ENCODE measurements at places on chromosomes 11 and 22.

- peak; percentile 36 for DNase-seq
These were observed 10.1 kb upstream of the NEAT1 start for GRCh38 chr11:65412271-65413076.

- DNase-seq: peak; percentile 87
These were observed 155.1 kb upstream of the CADM1 start for GRCh38 chr11:115659061-115659963.

- DNase-seq: peak; percentile 52
These were observed 539.1 kb downstream of the FAM181B start for GRCh38 chr11:82194521-82194920.

DNA sequence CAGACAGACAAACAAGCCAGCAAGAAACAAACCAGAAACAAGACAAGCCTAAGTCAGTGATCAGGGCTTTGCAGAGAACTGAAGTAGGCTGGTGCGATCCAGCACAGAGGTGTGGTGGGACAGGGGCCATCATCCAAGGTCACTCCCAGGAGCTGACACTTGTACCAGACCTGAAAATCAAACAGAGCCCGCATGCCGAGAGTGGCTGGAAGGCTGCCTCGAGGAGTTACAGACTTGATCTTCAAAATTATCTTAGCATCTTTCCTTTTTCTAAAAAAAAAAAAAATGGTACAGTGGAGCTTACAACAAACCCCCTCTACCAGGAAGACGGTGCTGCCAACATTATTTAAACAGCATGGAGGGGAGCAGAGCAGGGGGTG lies 8.8 kb upstream of the SCUBE1 start:
- DNase-seq: no peak

GRCh38 chr22:41327124-41327523 lies 25.8 kb downstream of the ZC3H7B start:
- no peak for DNase-seq

GRCh38 chr11:78790784-78791183 lies 216.1 kb upstream of the NARS2 start:
- no peak for DNase-seq

- DNase-seq: peak; percentile 82
These were observed 104.0 kb downstream of the PDE2A start for GRCh38 chr11:72569966-72570892.

- DNase-seq: peak; percentile 62
These were observed 32.7 kb upstream of the CCDC34 start for GRCh38 chr11:27395556-27396258.

GRCh38 chr11:79273781-79274180 lies 167.0 kb downstream of the TENM4 start:
- no peak for DNase-seq

DNA sequence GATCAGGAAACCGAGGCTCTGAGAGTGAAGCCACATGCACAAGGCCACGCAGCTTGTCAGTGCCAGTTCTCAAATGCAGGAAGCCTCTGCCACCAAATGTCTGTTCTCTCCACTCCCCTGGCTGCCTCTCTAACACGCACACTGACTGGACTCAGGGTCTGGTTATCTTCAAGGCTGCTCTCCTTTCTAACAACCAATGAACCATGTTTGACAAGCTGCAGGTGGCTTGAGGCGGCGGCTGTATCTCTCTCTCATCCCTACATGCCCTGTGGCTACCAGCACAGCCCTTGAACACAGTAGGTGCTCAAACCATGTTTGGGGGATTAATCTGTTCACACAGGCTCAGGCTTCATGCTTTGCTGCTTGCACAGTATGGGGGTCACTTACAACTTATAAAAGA lies 23.7 kb downstream of the MFNG start:
- DNase-seq: no peak

GRCh38 chr11:43787824-43788223 lies 92.8 kb upstream of the ALKBH3 start:
- no peak for DNase-seq

DNA sequence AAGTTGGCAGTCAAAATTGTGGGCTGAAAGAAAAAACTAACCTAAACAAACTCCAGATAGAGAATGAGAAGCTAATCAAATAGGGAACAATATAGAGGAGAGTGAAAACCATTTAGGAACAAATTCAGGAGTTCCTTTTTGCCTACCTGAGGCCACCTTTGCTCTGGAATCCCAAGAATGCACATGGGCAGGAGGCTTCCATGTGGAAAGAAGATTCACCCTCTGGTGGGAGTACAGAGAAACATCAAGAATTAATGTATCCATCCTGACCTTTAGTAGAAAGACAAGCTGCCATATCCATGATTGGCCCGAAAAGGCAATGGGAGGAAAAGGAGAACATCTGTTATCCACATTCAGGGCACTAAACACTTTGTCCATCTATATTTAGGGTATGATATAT lies 35.0 kb upstream of the MRGPRX1 start:
- no peak for DNase-seq

GRCh38 chr11:21262992-21263391 lies 593.6 kb downstream of the NELL1 start:
- no peak for DNase-seq

- no peak for DNase-seq
These were observed 26.2 kb upstream of the LIN7C start for GRCh38 chr11:27532652-27533325.

DNA sequence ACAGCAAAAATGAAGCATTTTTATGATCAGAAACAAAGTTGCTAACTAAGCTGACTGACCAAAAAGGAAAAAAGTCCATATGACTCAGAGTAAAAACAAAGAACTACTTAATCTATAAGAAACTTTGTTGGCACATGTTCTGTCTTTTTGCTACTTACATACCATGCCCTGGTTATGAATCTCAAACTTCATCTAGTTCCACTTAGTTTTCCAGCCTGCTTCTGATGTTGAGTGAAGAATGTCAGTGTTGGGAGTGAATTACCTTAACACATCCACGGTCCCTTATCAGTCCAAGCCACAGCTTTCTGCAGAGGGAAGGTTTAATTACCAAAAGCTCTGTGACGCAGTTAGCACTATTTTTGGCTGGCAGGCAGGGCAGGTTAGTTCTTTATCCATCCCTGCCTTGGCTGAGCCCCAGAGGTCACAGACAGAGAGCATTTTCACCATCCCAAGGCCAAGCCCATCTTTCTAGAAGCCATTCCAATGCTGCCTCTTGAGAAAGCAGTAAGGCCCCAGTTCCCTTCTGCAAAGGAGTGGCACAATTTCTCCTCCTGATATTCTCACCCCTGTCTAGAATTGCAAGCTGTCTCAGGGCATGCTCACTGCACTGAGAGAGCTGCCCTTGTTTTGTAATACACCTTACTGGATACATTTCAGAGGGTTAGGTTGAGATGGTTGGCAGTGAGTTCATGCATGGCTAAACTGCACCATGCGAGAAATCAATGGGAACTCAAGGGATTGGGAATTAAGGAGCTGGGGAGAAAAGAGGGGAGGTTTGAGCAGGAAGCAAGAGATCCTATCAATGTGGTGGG lies 67.1 kb downstream of the SLC1A2 start:
- peak; percentile 41 for DNase-seq

GRCh38 chr11:118295199-118295598 lies 9.3 kb upstream of the CD3E start:
- DNase-seq: peak; percentile 38

DNA sequence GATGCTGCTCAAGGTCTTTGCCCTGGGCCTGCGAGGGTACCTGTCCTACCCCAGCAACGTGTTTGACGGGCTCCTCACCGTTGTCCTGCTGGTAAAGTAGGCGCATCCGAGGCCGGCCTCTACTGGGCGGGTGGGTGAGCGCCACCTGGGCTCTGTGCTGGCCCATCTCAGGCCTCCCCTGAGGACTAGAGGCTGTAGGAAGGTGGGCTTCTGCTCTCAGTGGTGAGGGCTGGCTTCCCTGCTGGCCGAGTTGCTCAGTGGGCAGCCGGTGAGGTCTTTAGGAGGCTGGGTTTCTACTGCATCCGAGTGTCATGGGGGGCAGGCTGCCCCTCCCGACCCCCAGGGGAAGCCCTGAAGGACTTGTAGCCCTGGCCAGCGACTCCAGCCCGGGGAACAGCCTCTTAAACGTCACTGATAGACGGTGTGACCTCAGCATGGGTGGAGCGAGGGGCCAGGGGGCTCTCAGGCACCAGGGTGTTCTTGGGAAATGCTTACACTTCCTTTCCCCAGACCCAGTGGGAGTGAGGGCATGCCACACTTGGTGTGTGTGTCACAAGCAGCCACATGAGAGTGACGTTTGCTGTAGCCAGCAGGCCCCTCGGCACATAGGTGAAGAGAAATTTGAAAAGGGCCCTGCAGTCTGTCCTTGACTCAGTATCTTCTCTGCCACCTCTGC lies 30.3 kb downstream of the TPCN2 start:
- no peak for DNase-seq

- no peak for DNase-seq
These were observed 69.4 kb downstream of the MCHR1 start for GRCh38 chr22:40748388-40749355.

- peak; percentile 86 for DNase-seq
These were observed 17.3 kb upstream of the SLC29A2 start for GRCh38 chr11:66388780-66389386.

DNA sequence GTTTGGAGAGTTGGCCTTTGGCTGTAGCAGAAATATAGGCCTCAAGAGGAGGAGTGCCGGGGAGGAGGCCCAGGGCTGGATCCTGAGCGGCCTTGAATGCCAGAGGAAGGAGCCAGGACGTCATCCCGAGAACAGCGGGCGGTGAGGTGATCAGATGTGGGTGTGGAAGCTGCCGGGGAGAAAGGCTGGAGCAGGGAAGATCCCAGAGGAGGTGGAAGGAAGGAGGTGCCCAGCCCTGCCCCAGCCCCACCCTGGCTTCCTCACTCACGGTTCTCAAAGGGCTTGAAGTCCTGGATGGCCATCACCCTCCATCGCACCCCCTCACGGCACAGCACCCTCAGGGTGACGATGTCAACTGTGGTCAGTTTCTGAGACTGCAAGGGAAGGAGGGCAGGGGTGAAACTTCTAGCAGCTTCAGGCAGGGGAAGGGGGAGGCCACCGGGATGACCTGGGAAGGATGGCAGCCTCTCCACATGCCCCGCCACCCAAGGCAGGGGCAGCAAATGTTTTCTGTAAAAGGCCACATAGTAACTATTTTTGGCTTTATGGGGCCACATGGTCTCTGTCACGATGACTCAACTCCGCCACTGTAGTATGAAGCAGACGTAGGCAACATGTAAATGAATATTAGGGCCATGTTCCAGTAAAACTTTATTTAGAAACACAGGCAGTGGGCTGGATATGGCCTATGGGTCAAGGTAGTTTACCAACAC lies 10.7 kb downstream of the IL2RB start:
- no peak for DNase-seq

- DNase-seq: no peak
These were observed 89.9 kb upstream of the AMOTL1 start for GRCh38 chr11:94678236-94678635.

DNA sequence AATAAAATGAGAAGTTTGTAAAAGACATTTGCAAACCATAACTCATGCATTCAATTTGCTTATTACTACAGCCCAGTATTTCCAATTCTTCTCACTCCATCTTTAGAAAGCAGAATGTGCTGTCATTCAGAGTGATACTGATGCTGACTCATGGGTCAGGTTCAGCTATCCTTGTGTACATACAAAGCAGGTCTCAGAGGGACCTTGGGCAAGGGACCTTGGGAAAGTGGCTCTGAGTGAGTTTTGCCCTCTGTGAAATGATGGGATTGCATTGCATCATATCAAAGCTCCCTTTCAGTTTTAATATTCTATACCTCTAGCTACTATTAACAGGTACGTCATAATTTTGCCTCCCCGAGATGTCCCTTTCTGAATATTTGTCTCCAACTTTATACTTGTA lies 848.7 kb downstream of the OPCML start:
- DNase-seq: no peak

DNA sequence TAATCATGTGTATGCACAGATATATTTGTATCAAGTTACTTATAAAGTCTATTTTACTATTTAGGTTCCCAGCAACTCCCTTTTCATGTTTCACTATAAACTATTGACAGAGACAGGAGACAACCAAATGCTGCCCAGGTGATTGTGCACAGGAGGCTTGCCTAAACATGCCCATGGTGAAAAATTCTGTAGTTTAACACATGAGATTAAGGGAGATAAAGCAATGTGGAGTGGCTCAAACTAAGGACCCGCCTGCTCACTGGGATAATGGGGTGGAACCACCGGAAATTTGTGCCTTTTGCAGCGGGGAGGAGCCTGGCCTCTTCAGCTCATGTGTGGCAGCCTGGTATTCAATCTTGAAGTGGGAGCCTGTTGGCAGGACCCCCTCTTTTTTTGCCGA lies 459.5 kb upstream of the CNTN5 start:
- DNase-seq: no peak

- no peak for DNase-seq
These were observed 2.1 kb downstream of the AIP start for GRCh38 chr11:67484847-67485311.

GRCh38 chr11:34724973-34725372 lies 104.1 kb downstream of the EHF start:
- DNase-seq: no peak

GRCh38 chr11:119486016-119486415 lies 63.0 kb upstream of the THY1 start:
- peak; percentile 12 for DNase-seq

DNA sequence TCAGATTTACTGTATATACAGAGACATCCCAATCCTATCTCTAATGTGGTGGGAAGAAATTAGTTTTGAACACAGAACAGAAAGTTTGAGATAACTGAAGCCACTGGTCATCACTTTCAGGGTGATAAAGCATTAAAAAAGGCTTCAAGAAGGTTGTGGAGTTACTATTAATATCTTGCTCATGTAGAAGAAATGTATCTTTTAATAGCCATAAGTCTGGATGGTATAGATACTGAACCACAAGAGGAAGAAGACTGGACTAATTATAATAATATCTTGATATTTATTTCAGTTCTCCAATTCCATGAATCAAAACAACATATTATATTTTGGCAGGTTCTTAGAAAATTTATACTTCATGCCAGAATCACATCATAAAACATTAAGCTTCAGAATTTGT lies 137.1 kb downstream of the TMEM135 start:
- no peak for DNase-seq

DNA sequence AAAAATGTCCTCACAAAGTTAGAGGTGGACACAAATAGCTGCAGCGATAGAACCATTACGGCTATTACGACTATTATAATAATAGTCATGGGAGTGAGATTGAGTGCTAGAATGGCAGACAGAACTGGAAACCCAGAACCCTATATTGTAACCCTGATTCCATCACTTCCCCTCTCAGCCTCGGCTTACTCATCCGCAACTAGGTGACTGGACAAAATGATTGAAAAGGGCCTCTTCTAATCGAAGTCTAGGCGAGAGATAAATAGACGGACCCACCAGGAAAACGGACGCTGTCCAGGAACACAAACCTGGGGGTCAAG lies 629 bp downstream of the PSMA1 start:
- DNase-seq: no peak

GRCh38 chr11:126194121-126194543 lies 17.3 kb downstream of the RPUSD4 start:
- DNase-seq: no peak

All from islet precursor cell (in vitro differentiated cells).